Brain (organoid and tissue), 16 donors: ENCODE measurements at places on chromosomes 3 and 15. TPM values are rescaled to one million over a fixed set of nuclear protein-coding genes. Genes with fewer than 3 reads are reported as not detected.

Gene ITPKA
- 17.4 TPM for polyA plus RNA-seq

Gene LMAN1L
- not detected for polyA plus RNA-seq

Gene FBXO40
- 0.17 TPM for polyA plus RNA-seq

Gene A4GNT
- polyA plus RNA-seq: not detected

Gene ABHD14A
- polyA plus RNA-seq: 70.3 TPM

Gene IMPG2
- polyA plus RNA-seq: not detected

Gene GABRR3
- not detected for polyA plus RNA-seq

Gene TRH
- polyA plus RNA-seq: 13.8 TPM

Gene PSTPIP1
- 2.4 TPM for polyA plus RNA-seq

Gene SAMD7
- polyA plus RNA-seq: not detected

Gene ARHGAP31
- polyA plus RNA-seq: 3.9 TPM

Gene PRR20G
- polyA plus RNA-seq: not detected

Gene NANOGP8
- not detected for polyA plus RNA-seq

Gene CP
- 8.1 TPM for polyA plus RNA-seq

Gene EPHA3
- 0.44 TPM for polyA plus RNA-seq
